Stimulated activated CD4-positive, alpha-beta T cell treated with anti-CD3 and anti-CD28 coated beads, Interleukin-1b, Interleukin-23, amount 100 ng/mL, for 1 hour (primary cell): ENCODE measurements at places on chromosomes 5 and 9.

DNA sequence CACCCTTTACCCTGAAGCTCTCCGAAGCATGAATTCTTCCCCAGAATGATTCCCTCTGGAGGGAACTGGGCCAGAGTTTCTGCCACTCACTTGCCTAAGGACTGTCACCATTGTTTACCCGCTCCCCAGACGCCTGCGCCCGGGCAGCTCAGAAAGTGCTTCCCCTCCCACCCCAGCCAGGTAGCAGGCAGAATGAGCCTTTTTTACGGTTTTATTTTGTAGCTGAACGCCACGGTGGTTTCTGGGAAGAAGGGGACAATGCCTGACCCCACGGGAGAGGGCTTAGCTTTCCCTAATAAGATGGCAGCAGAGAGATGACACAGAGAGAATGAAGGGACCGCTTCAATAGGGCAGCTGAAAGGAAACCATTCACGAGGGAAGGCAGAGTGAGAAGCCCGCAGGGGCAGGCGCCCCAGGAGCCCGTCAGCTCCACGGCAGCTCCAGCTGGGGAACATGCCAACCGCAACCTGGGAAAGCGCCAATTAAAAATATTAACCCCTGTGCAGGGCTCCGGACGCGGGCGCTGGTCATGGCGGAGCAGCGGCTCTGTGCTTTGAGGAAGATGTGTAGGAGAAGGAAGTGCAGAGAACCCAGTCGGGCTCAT is 20.4 kb upstream of the NTNG2 start:
- DNase-seq: no peak

- no peak for DNase-seq
Measured at GRCh38 chr9:128389395-128390149, 18.4 kb downstream of the URM1 start.

GRCh38 chr5:171488876-171489275 is 69.4 kb downstream of the FGF18 start:
- DNase-seq: no peak

DNA sequence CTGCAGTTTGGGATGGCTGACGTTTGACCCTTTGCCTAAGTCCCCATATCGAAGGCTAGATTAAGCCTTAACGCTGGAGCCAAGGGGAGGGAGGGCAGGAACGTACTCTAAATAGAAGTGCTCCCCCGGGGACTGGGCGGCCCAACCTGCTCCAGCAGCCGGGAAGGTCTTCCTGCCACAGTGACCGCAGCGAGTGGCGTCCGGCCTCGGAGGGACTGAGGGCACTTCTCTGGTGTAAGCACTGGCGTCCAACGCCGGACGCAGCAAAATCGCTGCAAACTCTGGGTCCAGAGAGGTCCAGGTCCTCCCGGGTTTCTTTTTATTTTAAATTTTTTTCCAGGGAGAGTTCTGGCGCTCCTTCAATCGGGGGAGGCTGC is 505 bp upstream of the ACER2 start:
- no peak for DNase-seq
